ENCODE measurements at places on chromosomes 11 and 22.

GRCh38 chr22:27670701-27671412 is 130.7 kb downstream of the MN1 start:
- no peak for DNase-seq

GRCh38 chr11:118045191-118045590 is 31.7 kb upstream of the TMPRSS4 start:
- no peak for DNase-seq

- DNase-seq, result no peak
Measured at GRCh38 chr22:36419177-36419911, 31.6 kb upstream of the MYH9 start.

- no peak for DNase-seq
Measured at GRCh38 chr11:60988658-60989057, 17.2 kb downstream of the CD6 start.

- no peak for DNase-seq
Measured at GRCh38 chr11:119729581-119729927, 554 bp upstream of the NECTIN1 start.

DNA sequence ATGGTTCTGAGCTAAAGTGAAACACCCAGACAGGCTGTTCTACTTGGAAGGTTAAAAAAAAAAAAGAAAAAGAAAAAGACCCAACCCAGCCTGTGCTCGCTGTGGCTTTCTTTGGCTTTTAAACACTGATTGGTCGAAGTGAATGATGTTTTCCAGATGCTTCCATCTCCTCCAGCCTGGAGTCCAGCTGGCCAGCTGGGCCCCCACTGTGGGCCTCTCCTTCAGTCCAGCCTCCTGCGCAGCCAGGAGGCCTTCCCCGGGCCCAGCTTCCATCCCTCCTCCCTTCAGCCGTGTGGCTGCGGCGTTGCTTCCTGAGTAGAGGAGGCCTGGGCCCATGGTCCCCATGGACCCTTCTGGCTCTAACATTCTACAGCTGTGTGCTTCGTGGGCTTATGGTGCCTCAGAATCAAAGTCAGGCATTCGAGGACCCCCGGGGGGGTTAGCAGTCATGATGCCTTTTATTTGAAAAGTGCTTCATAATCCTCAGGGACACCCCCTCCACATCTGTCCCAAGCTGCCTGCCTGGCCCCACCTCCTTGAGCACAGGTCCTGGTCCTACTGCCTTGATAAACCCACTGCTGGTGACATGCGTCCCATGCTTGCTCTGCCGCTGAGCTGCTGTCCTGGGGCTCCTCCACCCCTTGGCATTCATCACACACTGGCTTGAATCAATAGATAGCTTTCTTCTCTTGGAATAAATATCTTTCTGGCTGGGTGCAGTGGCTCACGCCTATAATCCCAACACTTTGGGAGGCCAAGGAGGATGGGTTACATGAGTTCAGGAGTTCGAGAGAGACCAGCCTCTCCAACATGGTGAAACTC is 42.2 kb upstream of the FBLN1 start:
- no peak for DNase-seq

DNA sequence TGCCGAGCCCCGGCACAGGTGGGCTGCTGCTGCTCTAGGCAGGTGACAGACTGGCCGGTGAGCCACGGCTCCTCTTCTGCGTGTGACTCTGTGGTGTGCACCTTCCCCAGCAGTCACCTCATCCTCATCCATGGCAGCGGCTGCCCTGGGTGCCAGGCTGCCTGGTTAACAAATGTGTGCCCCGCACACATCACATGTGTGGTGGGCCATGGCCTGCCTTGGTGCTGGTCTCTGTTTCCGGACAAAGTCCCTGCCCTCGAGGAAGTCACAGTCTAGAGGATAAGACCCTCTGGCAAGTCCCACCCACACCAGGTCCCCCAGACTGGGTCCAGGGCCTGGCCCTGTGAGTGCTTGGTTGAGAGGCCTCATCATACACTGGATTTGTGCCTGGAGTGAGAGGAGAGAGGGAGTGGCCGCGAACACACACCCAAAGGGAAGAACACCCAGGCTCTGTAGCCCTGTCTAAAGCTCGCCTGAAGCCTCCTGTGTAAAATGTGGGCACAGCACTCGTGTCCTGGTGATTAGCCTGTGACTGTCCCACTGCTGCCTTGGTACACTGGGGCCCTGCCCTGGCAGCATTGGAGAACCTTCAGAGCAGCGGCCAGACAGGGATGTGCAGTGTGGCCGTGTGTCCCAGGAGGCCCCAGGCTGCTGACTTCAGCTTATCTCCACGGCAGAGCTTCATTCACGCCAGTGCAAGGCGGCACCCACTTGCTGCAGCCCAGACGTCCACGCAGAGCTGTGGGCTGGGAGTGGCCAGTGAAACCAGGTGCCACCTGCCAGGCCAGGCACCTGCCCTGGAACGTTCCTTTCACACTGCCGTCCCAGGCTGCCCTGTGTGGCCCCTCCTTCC is 269.9 kb downstream of the TBC1D22A start:
- no peak for DNase-seq

Measured in activated T-helper 1 cell treated with anti-CD3 and anti-CD28 coated beads, Interleukin-12 subunit alpha, Interleukin-12 subunit beta, Interleukin-2, Interleukin-4 antibody, amounts not matched to agents 30 ng/mL and 10 ng/mL and 1 ng/mL, durations not matched to agents 14 hours and 24 hours and 36 hours (primary cell).